ENCODE measurements at places on chromosomes 12 and 14.

DNA sequence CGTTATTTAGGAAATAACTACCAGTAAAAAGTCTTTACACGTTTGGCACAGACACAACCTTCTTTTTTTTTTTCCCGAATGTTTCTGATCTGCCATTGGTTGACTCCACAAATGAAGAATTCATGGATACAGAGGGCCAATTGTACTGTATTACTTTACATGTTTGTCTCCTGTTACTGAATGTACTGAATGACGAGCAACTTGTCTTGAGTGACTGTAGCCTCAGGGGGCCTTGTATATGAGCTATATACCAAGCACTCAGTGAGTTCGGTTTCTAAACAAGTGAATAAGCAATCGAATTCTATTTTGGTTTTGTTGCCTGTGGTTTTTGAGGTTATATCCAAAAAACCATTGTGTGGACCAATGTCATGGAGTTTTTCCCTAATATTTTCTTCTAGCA, 480.0 kb upstream of the SYT1 start:
- no peak for DNase-seq

DNA sequence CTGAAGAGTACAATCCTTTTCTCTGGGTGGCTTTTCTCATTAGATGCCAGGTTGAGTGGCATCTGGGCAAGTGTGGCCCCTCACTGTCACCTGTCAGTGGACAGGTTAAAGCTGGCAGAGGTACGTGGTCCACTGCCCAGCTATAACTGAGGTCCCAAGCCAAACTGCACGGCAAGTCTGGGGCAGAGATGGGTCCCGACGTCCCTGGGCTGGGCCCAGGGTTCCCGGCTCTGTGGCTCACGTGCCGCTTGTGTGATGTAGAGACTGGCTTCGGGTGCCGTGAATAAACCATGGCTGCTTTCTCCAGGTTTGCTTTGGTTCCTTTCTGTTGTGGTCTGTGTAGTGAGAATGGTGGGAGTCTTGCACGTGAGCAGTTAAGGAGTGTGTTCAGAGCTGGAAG, 77.7 kb downstream of the WDR20 start:
- no peak for DNase-seq

DNA sequence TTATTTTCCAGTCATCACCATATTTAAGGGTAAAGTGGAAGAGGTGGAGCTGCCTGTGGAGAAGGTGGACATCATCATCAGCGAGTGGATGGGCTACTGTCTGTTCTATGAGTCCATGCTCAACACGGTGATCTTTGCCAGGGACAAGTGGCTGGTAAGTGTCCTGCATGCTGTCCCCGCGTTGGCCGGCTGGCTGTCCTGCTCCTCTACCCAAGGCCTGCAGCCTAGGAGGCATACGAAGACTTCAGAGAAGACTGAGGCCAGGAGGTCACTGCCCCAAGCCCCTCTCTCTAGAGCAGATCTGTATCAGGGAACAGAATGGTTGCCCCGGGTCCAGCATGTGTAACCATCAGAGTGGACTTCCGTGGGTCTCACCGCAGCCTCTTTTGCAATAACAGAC, 77.7 kb downstream of the PRMT8 start:
- no peak for DNase-seq

DNA sequence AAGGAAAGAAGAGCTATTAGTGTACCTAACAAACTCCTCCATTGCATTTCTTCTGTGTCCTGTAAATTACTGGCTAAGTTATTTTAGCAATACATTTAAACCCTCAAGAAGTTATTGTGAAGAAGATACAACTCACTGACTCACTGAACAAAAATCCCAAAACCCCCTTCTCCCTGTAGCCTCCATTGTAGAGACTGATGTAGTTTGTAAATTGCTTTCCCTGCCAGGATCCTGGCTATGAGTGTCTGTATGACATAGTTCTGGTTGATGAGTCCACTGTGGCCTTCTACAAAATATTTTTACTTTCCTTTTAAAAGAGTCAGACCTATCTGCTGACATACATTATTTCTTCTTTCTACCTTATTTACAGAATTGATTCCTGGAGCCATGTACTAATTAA, 155.6 kb downstream of the SLC6A15 start:
- DNase-seq = no peak

GRCh38 chr12:123743002-123743401, 19.1 kb upstream of the DNAH10 start:
- no peak for DNase-seq

DNA sequence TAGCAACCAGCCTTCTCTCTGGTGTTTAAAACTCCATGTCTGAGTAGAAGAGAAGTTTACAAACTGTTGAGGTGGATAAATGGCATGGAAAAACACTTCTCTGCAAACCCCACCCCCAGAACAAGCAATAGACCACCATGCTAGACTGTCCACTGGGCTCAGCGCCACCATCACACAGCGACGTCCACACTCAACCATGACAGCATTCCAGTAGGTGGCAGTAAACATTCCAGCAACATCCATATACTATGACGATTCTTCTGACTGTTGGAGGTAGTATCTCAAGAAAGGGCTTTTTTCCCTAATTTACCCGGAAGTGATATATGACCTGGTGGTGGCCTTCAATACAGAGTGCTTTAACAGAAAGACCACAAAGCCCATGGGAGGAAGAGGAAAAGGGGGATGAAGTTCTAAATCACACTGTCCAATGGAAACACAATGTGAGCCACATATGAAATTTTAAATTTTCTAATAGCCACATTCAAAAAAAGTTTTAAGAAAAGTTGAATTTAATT, 152.2 kb downstream of the SLC15A4 start:
- DNase-seq = no peak

GRCh38 chr12:132660052-132660451, 27.1 kb downstream of the POLE start:
- DNase-seq = no peak

- no peak for DNase-seq
Measured at GRCh38 chr12:89831310-89832095, 122.9 kb upstream of the ATP2B1 start.

DNA sequence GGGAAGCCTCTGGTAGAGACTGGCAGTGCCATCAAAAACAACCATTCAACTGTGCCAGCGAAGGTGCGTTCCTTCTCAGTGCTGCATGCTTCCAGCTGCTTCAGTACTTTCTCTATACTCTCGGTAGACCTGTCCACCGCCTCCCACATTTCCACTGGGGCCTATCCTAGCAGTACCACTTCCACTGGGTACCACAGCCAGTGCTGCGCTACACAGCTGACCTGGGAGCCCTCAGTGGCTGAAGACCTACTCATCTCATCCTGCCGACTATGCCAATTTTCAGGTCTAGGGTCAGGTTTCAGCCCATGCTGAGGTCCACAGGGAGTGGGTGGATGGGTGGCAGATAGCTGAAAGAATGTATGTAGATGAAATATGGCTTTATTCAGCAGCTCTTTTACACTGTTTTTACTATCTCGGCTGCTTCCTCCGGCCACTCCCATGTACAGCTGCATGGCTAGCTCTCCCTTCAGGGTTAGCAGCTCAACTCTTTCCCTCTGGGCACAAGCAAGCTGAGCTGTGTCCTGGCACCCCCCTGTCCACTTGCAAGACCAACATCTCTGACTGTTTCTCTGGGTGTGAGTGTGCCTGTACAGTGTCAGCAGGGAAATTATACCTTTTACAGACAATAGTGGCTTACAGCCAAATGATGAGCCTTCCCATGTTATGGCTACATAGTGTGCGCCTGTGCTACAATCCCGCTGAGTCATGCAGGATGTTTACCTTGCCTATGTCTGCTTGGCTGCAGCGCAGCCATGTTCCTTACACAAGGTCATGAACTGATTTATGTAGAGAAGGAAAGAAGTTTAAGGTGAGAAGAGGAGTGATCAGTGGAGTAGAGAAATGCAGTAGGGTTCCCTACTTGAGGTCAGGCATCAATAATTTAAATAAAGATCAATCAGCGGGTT, 125.7 kb upstream of the DDHD1 start:
- no peak for DNase-seq

GRCh38 chr14:74595006-74595735, 16.9 kb downstream of the LTBP2 start:
- DNase-seq = no peak

DNA sequence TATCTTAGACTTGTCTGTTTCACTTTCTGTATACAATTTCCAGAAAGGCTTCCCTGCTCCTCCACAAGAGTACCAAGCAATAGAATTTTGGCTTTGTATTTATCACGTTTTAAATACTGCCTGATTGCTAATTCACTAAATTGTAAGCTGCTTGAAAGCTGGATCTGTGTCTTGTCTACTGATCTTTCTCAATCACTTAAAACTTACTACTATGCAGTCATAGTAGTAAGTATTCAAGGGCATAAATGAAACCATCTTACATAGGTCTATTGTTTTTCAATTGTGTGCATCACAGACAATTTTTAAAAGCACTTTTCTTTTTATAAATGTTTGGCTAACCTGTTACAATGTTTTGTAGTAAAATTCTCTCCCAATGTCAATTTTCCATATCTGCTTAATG, 1.2 kb upstream of the GLIPR1L2 start:
- no peak for DNase-seq

- DNase-seq = no peak
Measured at GRCh38 chr14:70646705-70647104, 5.0 kb downstream of the TTC9 start.

GRCh38 chr14:54654605-54655004, 87.7 kb downstream of the SAMD4A start:
- DNase-seq = no peak

GRCh38 chr12:83821967-83822366, 1090.6 kb downstream of the SLC6A15 start:
- DNase-seq = no peak

- DNase-seq = no peak
Measured at GRCh38 chr12:24200010-24200409, 250.5 kb upstream of the SOX5 start.

GRCh38 chr14:91078095-91078737, 17.8 kb upstream of the RPS6KA5 start:
- DNase-seq = no peak

DNA sequence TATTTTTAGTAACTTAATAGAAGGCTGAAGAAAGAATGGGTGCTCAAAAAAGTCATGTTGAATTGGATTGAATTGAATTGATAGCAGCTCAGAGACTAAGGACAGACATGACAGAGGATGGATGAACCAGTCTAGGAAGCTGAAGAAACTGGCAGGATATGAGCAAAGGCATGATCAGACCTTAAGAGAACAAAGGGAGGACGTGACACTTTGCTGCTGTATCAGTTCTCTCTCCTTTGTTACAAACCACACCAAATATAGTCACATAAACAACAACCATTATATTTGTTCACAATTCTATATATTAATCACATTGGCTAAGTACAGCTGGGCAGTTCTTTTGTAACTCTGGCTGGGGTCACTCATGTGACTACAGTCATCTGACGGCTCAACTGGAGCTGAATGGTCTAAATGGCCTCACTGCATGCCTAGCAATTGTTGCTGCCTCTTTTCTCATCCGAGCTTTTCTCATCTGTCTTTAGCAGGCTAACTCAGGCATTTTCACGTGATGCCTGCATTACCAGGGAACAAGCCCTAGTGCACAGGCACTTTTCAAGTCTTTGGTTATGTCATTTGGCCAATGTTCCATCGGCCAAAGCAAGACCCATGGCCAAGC, 355.0 kb downstream of the ETNK1 start:
- DNase-seq = no peak

- DNase-seq = no peak
Measured at GRCh38 chr14:91875525-91876286, 8.4 kb upstream of the TC2N start.
